ENCODE measurements at places on chromosomes 1 and 21.

GRCh38 chr1:40479156-40479555, 2.1 kb downstream of the ZFP69 start:
- DNase-seq = no peak

DNA sequence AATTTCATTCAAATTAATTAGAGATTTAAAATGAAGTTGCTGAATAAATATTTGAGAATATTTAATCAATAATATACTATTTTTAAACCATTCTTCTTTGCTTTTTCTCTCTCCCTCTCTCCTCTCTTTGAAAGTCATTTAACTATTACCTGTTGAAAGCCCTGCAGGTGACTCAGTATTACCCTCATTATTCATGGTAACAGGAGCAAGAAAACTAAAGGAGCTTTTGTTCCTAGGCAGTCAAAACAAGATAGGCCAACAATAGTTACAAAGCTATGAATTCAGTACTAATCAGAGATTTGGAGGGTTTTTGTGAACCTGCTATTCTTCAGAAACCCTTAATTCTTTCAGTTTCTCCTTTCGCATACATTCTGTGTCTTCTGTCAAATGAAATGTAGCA, 721.3 kb upstream of the NCAM2 start:
- no peak for DNase-seq

DNA sequence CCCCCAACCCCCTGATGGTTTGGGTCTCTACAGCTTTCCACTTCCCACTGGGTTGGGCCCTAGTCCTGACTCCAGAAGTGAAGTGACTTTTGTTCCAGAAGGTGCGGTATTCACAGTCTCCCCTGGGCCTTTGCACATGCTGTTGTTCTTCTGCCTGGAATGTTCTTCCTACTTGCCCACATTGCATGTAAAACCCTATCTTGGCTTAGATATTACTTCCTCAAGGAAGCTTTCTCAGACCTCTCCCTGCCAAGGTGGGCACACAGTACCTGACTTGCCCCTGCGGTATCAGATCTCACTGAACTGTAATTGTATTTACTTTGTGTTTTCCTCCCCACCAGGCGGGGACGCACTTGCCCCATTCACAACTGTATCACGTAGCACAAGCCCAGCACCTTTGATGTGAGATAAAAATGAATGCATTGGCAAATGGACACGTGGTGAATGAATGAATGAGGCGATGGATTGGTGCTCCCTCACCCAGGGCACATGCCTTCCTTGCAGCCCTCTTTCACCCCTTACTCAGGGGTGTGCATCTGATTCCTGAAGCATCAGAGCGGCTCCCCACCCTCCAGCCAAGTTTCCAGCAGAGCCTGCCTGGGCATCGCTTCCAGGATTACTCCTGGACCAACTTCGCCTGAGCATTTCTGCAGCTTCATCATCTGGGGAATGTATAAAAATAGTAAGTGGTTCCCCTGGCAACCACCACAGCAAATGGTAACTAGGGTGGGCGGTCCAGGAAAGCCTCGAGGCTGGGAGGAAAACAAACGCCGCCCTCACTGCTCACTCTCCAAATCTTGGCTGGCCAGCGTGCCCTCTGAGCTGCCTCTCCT, 19.8 kb downstream of the NENF start:
- DNase-seq = no peak

DNA sequence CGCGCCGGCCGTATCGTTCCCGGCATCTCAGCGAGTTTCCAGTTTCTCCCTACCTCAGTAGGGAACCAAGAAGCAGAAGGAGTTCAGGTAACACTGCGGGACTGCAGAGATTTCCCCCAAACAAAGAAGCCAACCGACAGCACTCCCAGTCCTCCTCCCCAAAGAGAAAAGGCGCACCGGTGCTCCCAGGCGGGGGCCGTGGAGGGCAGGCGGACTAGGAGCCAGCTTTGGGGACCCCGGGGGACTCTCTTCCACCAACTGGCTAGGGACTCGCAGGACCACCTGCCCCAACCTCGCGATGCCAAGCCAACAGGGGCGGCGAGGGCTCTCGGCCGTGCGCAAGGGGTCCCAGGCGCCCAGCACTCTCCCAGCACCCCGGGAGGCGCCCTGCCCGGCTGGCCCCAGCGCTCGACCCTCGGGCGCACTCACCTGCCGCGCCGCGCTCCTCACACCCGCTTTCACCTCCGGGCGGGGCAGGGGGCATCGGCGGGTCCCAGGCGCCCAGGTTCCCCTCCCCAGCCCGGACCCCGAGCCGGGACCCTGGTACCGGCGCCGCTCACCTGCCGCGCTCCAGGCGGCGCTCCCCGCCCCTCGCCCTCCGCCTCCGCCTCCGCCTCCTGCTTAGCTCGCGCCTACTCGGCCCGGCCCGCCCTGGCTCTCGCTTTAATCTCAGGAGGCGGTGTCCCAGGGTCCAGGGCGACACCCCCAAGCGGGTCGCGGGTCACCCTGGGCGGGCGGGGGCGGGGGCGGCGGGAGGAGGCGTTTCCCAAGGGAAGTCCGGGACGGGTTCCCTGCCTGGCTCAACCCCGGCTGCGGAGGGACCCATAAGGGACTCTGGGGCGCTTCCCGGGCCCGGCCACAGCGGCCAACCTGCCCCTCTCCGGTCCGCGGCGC, at the start of gene TMPRSS2:
TMPRSS2 (minus strand) TSS at position 638 of the 894 bp plus-strand sequence. CDS start 10,025 bp downstream, outside the sequence.
- DNase-seq = no peak

DNA sequence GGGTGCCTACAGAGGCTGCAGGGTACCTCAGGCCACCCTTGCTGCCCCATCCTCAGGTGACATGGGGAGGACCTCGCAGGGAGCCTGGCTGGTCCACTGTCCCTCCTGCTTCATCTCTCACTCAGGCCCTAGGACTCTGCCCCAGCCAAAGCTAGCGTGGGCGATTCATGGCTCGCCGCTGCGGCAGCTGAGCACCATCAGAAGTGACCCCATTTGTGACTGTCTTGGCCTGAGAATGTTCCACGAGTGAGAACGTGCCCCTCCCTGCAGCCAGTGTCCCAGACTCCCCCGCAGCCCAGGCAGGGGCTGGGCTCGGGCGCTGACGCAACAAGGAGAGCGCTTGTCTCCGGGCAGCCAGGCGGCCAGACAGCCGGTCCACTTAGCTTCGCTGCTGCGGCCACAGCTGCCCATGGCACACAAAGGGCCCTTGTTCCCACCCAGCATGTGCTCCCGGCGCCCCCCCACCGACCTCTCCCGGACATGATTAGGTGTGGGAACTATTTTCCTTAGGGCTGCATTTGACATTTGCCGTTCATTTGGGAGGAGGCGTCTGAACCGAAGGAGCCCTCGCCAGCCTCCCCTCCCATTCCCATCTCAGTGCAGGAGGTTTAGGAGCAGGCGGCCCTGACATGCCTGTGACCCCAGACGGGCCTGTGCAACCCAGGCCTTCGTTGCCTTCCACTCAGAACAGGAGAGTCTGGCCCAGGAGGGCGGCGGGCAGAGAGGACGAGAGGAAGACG, 19.3 kb upstream of the POFUT2 start:
- peak; percentile 85 for DNase-seq

- no peak for DNase-seq
These were observed 164.8 kb downstream of the USP25 start for GRCh38 chr21:15894596-15894995.

DNA sequence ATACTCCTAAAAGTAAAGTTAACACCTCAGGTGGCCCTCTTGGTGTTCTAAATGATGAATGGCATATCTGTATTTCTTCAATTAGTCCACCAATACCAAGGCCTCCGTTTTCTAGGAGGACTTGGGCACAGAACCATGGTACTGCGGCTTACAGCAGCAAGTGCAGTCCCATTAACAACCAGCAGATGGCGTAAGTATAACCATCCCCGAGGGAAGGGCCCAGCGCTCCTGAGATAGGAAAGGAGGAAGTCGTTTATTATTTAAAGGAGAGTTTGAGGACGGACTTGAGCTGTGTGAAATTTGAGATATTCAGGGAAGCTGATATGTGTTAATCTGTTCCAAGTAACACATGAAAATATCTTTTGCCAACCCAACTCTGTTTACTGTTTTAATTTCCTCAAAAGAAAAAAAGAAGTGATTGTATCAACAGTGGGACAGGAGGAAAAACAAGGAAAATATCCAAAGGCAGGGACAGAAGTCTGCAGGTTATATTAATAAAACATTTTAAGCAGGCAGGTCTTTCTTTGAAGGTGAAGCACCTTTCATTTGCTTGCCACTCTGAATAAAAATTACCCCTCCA, 37.7 kb upstream of the KCNJ15 start:
- DNase-seq = peak; percentile 38

- DNase-seq = no peak
These were observed 43.7 kb upstream of the COL6A1 start for GRCh38 chr21:45937721-45938452.

DNA sequence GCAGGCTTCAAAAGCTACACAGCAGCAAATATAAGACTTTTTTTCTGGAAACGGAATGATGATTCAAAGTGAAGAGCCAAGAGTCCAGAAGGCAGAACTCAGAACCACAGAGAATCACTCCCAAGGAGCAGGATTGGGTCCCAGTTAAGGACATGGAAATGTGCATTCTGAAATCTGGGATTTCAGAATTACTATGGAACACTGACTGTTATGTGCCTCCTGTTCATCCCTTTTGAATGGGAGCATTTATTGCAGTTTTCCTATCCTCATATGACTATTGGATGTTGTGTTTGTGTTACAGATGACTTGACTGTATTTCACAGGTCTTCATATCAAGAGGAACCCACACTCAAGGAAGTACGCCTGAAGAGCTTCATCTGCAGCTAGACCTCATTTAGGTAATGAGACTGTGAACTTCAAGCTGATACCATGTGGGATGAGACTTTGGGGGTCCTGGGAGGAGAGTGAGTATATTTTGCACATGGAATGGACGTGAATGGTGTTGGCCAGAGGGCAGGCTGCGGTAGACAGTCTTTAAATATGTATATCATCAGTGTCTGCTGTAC, 17.1 kb upstream of the CAP1 start:
- DNase-seq = no peak

DNA sequence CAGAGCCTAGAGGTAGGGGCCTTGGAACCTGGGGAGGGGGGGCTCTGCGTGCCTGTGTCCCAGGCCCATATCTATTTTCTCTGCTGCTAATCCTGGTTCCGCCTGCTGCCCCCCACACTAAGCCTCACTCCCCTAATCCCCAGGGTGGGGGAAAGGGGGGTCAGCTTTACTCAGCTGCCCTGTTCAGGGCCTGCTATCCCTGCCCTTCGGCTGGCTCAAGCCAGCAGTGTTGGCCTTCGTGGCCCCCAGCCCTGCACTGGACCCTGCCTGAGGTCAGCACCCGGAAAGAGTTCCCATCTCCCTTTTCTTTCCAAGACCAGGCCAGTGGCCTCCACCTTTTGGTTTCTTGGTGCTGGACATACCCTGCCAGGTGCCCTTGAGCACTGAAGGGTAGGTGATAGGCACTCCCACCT, 8.4 kb downstream of the ZBTB7B start:
- DNase-seq = no peak

GRCh38 chr1:199113265-199113869, 474.5 kb downstream of the PTPRC start:
- DNase-seq = no peak

DNA sequence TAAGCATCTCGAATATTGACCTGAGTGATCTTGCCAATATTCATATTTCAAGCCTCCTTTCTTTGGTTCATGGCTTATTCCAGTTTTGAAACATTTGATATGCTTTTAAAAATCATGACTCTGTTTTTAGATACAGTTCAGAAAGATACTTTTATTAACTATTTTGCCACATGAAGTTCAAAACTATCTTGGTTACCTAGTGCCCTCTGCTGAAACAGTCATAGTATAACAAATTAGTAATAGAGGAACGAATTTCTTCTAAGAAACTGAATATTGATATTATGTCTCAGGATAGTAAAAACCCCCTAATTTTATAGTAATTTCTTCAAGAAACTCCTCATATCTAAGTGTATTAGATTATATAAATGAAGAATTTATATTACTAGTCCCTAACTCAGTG, 52.6 kb upstream of the RC3H1 start:
- no peak for DNase-seq

- no peak for DNase-seq
These were observed 526.6 kb downstream of the MRPL39 start for GRCh38 chr21:25080661-25081060.

GRCh38 chr1:226712742-226713419, 26.2 kb downstream of the ITPKB start:
- DNase-seq = no peak

- no peak for DNase-seq
These were observed 70.2 kb downstream of the CCDC30 start for GRCh38 chr1:42533101-42533863.

DNA sequence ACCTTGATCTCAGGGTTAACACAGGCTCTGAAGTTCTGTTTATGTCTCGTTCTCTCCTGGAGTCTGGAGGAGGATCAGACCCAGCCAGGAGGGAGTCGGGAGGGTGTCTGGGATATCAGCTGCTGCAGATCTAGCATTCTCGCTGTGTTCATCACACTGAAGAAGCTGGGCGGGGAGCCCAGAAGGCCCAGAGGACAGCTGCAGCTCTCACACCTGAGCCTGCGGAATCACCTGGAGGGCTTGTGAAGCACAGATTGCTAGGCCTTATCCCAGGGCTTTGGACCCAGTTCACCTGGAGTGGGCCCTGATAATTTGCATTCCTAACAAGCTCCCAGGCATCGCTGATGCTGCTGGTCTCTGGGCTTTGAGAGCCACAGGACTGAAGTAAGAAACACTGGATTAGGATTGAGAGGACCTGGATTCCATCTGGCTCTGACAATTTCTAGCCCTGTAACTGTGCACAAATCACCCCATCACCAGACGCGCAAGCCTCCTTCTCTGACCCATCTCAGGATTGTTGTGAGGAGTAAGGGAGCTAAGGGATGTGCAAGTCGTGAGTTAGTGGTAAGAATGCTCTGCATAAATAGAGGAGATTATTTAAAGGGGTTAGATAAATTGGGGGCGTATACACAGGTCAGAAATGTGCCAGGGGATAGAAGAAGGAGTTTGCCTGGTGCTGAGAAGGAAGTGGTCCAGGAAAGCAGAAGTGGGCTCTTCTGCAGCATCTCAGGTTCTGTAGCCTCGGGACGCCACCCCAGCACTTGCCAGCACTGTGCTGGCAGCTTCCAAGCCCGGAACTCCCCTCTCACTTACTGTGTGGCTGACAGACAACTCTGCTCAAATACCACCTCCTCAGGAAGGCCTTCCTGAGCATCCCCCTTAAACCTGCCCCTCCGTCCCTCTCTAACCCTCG, 19.1 kb downstream of the ABCA4 start:
- no peak for DNase-seq

Measured in psoas muscle (tissue), 8 donors.